GM04503 (cell line): ENCODE measurements at places on chromosomes 7 and 10.

GRCh38 chr10:116973946-116974455 lies 31.0 kb downstream of the SHTN1 start:
- no peak for DNase-seq

DNA sequence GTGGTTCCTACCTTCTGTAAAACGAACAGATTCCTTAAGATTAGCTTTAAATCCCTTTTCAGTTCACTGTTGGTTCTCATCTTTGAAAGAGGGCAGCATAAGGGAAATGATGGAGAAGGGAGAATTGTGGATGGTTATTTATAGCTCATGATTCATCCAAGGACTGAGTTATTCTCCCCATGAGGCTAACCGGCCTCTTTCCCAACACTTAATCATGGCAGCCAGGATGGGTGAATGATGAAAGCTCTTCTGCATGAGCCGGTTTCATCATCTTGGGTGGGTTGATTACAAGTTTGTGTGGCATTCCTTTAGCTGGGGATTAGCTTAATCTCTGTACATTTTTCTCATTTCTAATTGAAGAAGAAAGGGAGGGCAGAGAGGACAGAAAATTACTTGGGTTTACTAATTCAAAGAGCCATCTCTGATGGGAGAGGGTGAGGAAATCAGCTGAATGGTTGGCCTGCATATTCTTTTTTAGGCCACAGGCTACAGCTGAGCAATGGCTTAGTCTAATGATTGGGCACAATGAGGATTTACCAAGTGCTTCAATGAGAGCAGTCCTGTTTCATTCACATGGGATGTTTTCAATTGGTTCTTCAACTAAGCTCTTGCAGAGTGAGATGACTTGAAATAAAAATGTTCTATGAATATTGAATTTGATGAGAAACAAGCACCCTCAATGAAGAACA lies 250.0 kb downstream of the BMPER start:
- peak; percentile 97 for DNase-seq

- DNase-seq: no peak
These were observed 163.0 kb downstream of the DNAJB6 start for GRCh38 chr7:157499835-157500153.

DNA sequence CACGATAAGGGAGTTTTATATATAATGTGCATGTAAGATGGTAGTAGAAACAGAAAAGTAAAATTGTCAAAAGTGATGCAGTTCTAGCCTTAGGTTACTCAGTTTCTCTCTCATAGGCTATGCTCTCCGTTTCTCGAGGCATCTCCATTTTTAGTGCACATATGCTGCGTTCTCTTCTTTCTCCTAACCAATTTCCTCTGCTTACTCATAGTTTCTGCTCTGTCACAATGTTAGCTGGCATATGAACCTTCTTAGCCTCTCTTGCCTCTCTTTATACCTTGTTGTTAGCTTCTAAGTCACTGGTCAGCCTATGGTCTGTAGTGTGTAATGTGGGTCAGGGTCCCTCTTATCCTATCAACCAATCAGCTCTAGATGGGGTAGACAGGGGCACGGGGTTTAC lies 280.6 kb upstream of the ETV1 start:
- DNase-seq: no peak

DNA sequence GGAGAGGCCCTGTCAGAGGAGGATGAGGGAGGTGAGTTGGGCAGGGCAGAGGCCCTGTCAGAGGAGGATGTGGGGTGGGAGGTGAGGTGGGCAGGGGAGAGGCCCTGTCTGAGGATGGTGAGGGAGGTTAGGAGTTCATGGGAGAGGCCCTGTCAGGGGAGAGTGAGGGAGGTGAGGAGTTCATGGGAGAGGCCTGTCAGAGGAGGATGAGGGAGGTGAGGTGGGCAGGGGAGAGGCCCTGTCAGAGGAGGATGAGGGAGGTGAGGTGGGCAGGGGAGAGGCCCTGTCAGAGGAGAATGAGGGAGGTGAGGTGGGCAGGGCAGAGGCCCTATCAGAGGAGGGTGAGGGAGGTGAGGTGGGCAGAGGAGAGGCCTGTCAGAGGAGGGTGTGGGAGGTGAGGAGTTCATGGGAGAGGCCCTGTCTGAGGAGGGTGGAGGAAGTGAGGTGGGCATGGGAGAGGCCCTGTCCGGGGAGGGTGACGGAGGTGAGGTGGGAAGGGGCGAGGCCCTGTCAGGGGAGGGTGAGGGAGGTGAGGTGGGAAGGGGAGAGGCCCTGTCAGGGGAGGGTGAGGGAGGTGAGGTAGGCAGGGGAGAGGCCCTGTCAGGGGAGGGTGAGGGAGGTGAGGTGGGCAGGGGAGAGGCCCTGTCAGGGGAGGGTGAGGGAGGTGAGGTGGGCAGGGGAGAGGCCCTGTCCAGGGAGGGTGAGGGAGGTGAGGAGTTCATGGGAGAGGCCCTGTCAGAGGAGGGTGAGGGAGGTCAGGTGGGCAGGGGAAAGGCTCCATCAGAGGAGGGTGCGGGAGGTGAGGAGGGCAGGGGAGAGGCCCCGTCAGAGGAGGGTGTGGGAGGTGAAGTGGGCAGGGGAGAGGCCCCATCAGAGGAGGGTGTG lies 73.7 kb downstream of the INPP5A start:
- no peak for DNase-seq

GRCh38 chr10:16030562-16030961 lies 170.3 kb upstream of the MINDY3 start:
- no peak for DNase-seq

DNA sequence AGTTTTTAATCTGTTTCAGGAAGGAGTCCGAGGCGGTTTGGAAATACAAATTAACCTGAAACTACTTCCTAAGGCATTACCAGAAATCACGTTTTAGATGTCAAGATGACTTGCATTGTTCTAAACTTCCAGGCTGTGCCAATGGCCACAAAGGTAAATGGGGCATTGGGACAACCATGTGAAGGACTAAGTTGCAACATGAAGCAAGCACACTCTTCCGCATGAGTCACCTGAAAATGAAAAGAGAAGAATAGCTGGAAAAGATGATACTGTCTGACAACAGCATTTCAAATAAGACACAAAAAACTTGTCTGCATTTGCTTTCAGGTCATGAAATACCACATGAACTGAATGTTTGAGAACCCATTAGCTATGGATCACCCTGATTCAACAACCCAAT lies 262.1 kb downstream of the AHR start:
- DNase-seq: no peak

DNA sequence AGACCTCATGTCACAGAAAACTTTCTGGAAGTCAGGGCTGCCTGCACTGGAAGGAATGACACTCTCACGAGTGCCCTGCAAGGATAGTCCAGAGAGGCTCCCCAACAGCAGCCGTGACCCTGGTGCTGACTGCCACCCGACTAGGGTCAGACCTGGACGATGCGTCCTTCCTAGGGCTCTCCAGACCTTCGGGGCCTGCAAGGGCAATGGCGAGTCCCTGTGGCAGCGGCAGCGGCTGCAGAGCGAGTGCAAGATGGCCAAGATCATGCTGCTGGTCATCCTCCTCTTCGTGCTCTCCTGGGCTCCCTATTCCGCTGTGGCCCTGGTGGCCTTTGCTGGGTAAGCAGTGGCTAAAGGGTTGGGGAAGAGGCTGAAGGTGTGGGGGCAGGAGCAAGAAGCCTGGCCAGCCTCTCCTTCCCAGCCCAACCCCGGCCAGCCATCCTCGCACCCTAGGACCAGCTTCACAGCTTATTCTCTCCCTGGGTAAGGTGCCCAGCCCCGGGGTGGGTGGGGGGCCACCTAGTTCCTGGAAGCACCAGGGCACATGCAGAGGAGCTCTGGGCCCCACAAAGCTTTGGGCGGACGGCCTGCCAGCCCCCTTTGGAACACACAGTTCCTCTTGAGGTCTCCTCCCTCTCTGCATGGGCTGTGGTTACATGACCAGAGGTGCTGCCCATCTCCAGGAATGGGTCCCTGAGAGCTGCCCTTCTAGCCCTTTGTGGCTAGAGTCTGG lies 5.5 kb downstream of the OPN4 start:
- DNase-seq: no peak

DNA sequence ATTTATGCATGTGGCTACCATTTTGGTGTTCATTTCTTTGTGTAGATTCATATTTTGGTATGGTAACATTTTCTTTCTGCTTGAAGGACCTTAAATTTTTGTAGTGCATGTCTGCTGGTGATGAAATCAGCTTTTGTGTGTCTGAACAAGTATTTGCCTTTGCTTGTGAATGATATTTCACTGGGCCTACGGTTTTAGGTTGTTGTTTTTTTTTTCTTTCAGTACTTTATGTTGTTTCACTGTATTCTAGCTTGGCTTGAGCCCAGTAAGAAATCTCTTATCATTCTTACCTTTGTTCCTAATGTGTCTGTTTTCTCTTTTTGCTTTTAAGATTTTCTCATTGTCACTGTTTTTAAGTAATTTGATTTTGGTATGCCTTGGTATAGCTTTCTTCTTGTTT lies 31.9 kb downstream of the SAMD8 start:
- no peak for DNase-seq

- no peak for DNase-seq
These were observed 4.5 kb upstream of the GRID1 start for GRCh38 chr10:86371116-86371515.

DNA sequence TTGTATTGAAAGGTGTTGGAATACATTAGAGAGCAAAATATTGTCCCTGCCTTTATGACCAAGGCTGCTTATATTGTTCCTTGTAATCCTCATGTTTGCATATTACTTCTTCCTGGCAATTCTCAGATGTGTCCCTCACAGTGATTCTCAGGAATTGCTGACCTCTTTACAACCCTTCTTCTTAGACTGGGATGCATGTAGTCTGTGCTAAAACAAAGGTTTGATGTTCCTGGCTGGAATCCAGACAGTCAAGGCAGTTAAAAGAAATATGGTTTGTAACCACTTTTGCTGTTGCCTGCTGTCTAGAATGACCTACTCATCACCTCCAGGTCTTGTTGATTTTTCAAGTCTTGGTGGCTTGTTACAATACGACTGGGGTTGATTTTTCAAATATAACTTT lies 367.6 kb downstream of the HGF start:
- no peak for DNase-seq

DNA sequence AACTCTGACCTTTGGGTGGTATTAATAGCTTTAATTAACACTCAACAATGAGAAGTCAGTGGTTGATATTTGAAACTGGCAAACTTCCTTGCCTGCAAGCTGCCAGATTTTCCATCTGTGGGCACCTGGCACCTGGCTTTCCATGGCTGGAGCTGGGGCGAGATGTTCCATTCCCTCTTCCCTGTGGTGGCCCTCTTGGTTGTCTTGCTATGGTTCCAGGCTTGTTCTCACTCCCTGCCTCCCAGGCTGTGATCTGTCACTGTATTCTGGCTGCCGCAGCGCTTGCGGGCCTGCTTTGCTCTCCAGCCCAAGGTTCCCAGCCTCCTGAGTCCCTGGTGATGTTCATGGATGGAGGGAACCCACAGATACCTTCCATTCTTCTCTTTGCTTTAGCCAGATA lies 201.0 kb downstream of the FRMD4A start:
- DNase-seq: no peak

- no peak for DNase-seq
These were observed 76.0 kb downstream of the TYW1B start for GRCh38 chr7:72751978-72752377.

DNA sequence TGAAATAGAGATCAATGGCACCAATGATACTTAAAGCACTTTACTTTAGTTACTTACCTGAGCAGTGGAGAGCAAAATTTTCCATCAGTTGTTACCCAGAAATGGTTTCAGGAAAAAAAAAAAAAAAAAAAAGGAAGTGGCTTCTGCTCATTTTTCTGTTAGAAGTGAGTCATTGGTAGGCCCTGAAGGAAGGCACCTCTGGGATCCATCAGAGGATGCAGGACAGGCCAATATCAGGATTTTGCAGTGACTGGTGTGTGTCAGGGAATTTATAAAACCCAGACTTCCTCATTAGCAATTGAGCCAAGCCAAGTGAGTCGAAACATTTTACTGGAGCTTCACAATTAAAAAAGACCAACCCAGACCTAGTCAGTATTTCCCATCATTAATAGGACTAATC lies 2.3 kb upstream of the SMIM30 start:
- DNase-seq: no peak

DNA sequence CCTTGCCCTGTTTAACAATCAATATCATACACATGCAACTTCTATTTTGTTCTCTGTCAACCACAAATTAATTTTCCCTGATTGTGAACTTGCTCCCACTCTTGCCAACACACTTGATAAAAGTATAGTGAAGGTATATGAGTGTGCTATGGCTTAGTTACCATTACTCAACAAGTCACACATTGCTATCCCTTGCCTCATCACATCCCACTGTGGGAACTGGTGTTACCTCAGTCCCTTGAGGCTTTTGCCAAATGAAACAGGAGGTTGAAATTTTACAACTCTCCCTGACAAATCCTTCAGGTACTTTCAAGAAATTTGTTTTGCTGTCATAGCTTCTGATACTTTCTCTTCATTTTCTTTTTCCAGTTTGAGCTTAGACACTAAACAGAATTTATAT lies 472.5 kb upstream of the SEMA3D start:
- no peak for DNase-seq

GRCh38 chr10:124221356-124222317 lies 128.2 kb upstream of the CHST15 start:
- DNase-seq: no peak

GRCh38 chr7:33736521-33737221 lies 168.7 kb upstream of the BMPER start:
- DNase-seq: no peak

GRCh38 chr10:86038371-86038770 lies 328.2 kb downstream of the GRID1 start:
- no peak for DNase-seq

GRCh38 chr7:98958968-98959367 lies 80.6 kb downstream of the TRRAP start:
- no peak for DNase-seq

- DNase-seq: no peak
These were observed 37.7 kb upstream of the IKZF1 start for GRCh38 chr7:50266635-50267386.

- no peak for DNase-seq
These were observed 44.2 kb upstream of the PRSS58 start for GRCh38 chr7:142301923-142302550.

DNA sequence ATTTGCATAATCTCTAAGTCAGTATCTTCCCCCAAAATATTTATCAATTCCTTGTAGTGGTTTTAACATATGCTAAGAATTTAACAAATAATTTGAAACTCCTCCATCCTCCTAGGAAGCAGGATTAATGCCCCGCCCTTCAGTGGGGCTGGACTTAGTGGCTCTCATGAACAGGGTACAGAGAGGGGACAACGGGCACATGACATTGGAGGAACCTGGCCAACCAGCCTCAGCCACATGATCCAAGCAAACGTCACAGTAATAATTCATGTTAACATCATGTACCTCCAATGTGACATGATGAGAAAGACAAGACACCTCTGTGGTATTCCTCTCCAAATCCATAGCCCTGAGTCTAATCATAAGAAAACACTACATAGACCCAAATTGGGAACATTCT lies 50.5 kb downstream of the NUDCD3 start:
- no peak for DNase-seq
